ENCODE measurements at places on chromosomes 1 and 21.
A peak's percentile ranks its signal among the peaks of the same experiment; 100 is the strongest.

GRCh38 chr1:17207966-17208418 lies 3.1 kb downstream of the PADI1 start:
- peak; percentile 47 for DNase-seq

- no peak for DNase-seq
These were observed 15.7 kb upstream of the LMNA start for GRCh38 chr1:156098784-156099183.

DNA sequence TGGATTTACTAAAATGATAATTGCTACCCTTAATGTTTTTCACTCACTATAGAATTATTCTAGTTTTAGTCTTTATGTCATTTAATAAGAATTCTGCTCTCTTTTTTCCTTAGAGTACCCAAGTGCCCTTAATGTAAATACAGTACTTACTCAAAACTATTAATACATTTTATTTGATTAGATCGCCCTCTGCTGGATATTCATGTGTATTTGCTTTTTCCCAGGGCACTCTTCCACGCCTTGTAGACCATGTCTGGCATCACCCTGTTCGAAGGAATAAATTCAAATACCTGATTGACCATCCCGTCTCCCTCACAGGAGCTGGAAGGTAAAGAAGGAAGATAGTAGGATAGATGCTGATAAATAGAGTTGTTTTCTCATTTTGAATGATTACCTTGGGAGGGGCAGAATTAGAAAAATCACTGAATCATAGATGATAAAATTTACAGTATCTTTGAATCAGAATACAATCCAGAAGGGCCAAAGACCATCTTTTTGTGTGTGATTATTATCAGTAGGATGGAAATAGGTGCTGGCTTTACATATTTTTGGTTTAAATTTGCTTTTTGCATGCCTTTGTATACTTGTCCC lies 4.1 kb downstream of the AXDND1 start:
- peak; percentile 17 for DNase-seq

DNA sequence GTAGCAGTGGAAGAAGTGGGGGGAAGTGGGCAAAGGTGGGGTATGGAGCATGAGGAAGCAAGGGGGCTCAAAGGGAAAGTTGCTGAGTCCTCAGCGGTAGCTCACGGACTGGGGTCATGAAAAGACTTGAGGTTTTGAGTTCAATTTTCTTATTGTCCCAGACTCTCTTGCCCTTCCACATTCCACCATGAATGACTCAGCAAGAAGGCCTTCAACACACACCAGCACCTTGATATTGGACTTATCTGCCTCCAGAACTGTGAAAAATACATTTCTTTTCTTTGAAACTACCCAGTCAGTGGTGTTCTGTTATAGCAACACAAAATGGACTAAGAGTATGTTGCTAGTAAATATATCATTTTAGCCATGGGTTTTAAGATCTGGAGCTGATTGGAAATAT lies 17.3 kb upstream of the RHBDL2 start:
- DNase-seq: no peak

- no peak for DNase-seq
These were observed 175.6 kb downstream of the SIPA1L2 start for GRCh38 chr1:232454227-232454886.

DNA sequence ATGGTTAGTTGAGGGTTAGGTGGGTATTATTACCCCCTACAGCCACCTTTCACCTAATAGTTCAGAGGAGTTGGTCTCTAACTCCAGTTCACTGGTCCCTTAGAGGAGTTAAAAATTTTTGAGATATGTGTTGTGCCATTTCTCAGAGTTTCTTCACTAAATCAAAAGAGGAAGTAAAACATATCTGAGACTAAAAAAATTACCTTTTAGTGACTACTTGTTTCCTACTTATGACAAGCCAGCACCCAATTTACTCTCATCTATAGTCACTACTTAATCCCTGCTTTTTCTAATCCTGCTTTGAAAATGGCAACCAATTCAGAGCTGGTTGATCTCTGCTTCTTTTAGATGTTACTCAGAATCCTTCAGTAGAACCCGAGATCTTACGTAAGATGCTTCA lies 1316.8 kb upstream of the B3GALT2 start:
- no peak for DNase-seq

All from activated naive CD4-positive, alpha-beta T cell treated with Interleukin-2 at 50 U/mL for 16 hours (primary cell).